Endothelial cell of coronary artery (primary cell): ENCODE measurements at places on chromosomes 3 and 15. TPM values are rescaled to one million over a fixed set of nuclear protein-coding genes. Genes with fewer than 3 reads are reported as not detected.

Gene DPPA2
- total RNA-seq, result not detected in 2 replicates

Gene GABRB3
- under 0.01 TPM in 1 of 2 replicates, not detected in the other for total RNA-seq

Gene EXD1
- total RNA-seq, result under 0.01 TPM in 1 of 2 replicates, not detected in the other

Gene CLEC3B
- total RNA-seq, result 0.72 and 2.6 TPM in 2 replicates

Gene STIMATE
- 11.2 and 12.4 TPM in 2 replicates for total RNA-seq

Gene REC114
- total RNA-seq, result not detected in 2 replicates

Gene GPR149
- total RNA-seq, result not detected in 2 replicates

Gene MED12L
- 0.18 and 0.19 TPM in 2 replicates for total RNA-seq

Gene TMEM207
- total RNA-seq, result not detected in 2 replicates

Gene FANCD2OS
- total RNA-seq, result not detected in 2 replicates

Gene PRR20G
- not detected in 2 replicates for total RNA-seq

Gene HESX1
- 0.18 and 0.19 TPM in 2 replicates for total RNA-seq

Gene SLC22A13
- 0.09 and 0.38 TPM in 2 replicates for total RNA-seq

Gene TXNRD3
- total RNA-seq, result 6.0 and 8.7 TPM in 2 replicates

Gene GNAT1
- total RNA-seq, result 0.54 TPM in 1 of 2 replicates, not detected in the other

Gene SPSB4
- total RNA-seq, result not detected in 2 replicates

Gene GABRA5
- not detected in 2 replicates for total RNA-seq

Gene KIF15
- total RNA-seq, result 5.6 and 12.7 TPM in 2 replicates

Gene ICE2
- total RNA-seq, result 25.7 and 29.6 TPM in 2 replicates

Gene FBXO40
- total RNA-seq, result not detected in 2 replicates

Gene NGRN
- 43.1 and 66.6 TPM in 2 replicates for total RNA-seq

Gene C15orf61
- total RNA-seq, result 1.3 and 1.4 TPM in 2 replicates

Gene CHRM5
- under 0.01 TPM in 1 of 2 replicates, not detected in the other for total RNA-seq

Gene BUB1B
- total RNA-seq, result 10.1 and 29.4 TPM in 2 replicates

Gene ZNF80
- not detected in 2 replicates for total RNA-seq

Gene P2RY14
- total RNA-seq, result not detected in 2 replicates

Gene TMCC1
- 14.9 and 20.0 TPM in 2 replicates for total RNA-seq

Gene MUC4
- total RNA-seq, result under 0.01 and 0.09 TPM in 2 replicates

Gene VGLL4
- total RNA-seq, result 68.7 and 81.3 TPM in 2 replicates

Gene TGM5
- not detected in 2 replicates for total RNA-seq

Gene CCDC33
- total RNA-seq, result not detected in 2 replicates

Gene CCR1
- total RNA-seq, result not detected in 2 replicates

Gene C3orf22
- not detected in 2 replicates for total RNA-seq

Gene ASB14
- total RNA-seq, result not detected in 2 replicates

Gene NR1I2
- under 0.01 and 0.09 TPM in 2 replicates for total RNA-seq

Gene LRRC31
- not detected in 2 replicates for total RNA-seq

Gene QRICH1
- total RNA-seq, result 48.5 and 61.9 TPM in 2 replicates

Gene PRICKLE2
- 5.9 and 14.8 TPM in 2 replicates for total RNA-seq

Gene SLC7A14
- 1.6 and 11.0 TPM in 2 replicates for total RNA-seq

Gene SLC28A2
- total RNA-seq, result not detected in 2 replicates

Gene PIERCE2
- total RNA-seq, result 0.94 and 1.3 TPM in 2 replicates

Gene BCL2A1
- total RNA-seq, result 0.19 and 2.3 TPM in 2 replicates

Gene ISLR
- total RNA-seq, result 4.6 TPM in 1 of 2 replicates, not detected in the other

Gene CLDN18
- total RNA-seq, result not detected in 2 replicates

Gene FHIT
- total RNA-seq, result 0.18 and 0.38 TPM in 2 replicates

Gene MME
- 6.2 and 20.5 TPM in 2 replicates for total RNA-seq

Gene TRPM1
- 0.19 and 0.27 TPM in 2 replicates for total RNA-seq

Gene IDH2
- 65.2 and 91.8 TPM in 2 replicates for total RNA-seq

Gene ZNF592
- 3.6 and 6.2 TPM in 2 replicates for total RNA-seq

Gene STRIT1
- not detected in 2 replicates for total RNA-seq

Gene SCG3
- total RNA-seq, result under 0.01 TPM in 1 of 2 replicates, not detected in the other

Gene TTLL13
- under 0.01 TPM in 1 of 2 replicates, not detected in the other for total RNA-seq

Gene NDUFB5
- total RNA-seq, result 116 and 137 TPM in 2 replicates

Gene ASTE1
- total RNA-seq, result 4.7 and 4.9 TPM in 2 replicates
